ENCODE measurements at places on chromosomes 11 and 22.
A peak's percentile ranks its signal among the peaks of the same experiment; 100 is the strongest.

- DNase-seq, result no peak
These were observed 5.6 kb downstream of the CSTPP1 start for GRCh38 chr11:46942172-46942571.

DNA sequence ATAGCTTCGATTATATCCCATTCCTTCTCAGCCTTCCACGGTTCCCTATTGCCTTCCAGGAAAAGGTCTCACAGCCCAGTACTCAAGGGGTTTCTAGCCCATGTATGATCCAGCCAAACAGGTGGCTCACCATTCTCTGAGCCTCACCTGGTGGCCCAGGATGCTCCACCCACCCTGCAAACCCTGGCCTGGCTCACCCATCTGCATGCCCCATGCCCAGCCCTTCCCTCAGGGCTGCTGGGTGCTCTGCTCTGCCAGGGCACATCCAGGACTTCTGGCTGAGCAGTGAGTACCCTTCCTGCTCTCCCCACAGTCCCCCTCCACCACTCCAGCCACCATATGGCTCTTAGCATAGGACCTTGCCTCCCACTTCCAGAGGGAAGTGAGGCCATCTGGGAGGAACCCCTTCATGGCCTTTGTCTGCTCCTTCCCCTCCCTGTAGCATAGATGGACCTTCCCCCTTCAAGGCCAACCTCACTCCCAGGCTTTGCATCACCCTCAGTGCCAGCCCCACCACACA lies 5.8 kb upstream of the RCOR2 start:
- DNase-seq, result no peak

GRCh38 chr11:126468102-126468521 lies 112.6 kb downstream of the ST3GAL4 start:
- DNase-seq, result no peak

- no peak for DNase-seq
These were observed 7.3 kb upstream of the PAX6 start for GRCh38 chr11:31818425-31818755.

DNA sequence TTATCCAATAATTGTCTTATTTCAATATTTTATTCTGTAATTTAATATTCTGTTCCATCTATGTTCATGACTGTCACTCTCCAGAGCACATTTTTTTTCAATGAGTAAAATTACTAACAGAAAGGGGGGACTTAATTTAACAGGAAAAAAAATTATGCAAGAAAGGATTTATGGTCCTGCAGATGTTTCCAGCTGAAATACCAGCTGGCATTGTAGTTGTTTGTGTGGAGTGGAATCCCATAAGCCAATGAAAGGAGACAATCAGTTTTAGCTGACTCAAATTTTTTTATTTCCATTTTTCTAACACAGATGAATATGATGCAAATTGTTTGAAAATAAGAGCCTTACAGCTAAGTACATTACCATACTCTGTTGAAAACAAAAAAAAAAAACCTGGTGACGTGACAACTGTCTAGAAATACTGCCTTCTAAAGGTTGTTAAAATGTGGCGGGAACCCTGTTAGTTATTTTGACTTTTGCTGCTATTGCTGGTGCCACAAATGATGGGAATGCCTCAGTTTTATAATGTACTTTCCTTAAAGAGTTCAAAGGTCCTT lies 389.1 kb downstream of the ETS1 start:
- no peak for DNase-seq

- DNase-seq, result peak; percentile 92
These were observed at the start of gene SIPA1 for GRCh38 chr11:65637794-65638419. TSS of gene SIPA1 (plus strand) at chr11:65638101. CDS start at chr11:65640922, 2,821 bp downstream.

- no peak for DNase-seq
These were observed 767.5 kb downstream of the NTM start for GRCh38 chr11:132137981-132138313.

GRCh38 chr11:132037956-132038355 lies 667.5 kb downstream of the NTM start:
- DNase-seq, result no peak

GRCh38 chr11:102061276-102061675 lies 14.0 kb downstream of the CFAP300 start:
- DNase-seq, result no peak

GRCh38 chr11:46391578-46392420 lies at the start of gene CHRM4:
TSS of gene CHRM4 (minus strand) at chr11:46391776. CDS start at chr11:46386557, 5,219 bp downstream.
- peak; percentile 86 for DNase-seq

GRCh38 chr11:61911128-61911700 lies 6.2 kb downstream of the RAB3IL1 start:
- no peak for DNase-seq

DNA sequence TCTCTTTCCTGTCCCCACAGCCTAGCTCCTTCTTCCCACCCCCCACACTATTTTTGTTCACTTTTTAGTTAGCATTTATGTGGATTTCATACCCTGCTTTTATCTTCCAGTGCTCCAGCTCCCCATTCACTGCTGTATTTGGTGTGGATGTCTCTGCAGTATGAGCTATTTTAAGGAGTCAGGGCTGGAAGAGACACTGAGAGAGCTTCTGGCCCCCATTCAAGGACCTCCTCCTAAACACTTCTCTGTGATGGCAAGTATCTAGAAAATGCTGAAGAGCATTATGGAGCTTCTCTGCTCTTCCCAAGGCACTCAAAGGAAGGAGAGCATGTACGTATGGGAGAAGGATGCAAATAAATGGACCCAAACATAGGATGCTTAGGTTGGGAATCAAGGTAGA lies 79.5 kb downstream of the RAB30 start:
- DNase-seq, result no peak

DNA sequence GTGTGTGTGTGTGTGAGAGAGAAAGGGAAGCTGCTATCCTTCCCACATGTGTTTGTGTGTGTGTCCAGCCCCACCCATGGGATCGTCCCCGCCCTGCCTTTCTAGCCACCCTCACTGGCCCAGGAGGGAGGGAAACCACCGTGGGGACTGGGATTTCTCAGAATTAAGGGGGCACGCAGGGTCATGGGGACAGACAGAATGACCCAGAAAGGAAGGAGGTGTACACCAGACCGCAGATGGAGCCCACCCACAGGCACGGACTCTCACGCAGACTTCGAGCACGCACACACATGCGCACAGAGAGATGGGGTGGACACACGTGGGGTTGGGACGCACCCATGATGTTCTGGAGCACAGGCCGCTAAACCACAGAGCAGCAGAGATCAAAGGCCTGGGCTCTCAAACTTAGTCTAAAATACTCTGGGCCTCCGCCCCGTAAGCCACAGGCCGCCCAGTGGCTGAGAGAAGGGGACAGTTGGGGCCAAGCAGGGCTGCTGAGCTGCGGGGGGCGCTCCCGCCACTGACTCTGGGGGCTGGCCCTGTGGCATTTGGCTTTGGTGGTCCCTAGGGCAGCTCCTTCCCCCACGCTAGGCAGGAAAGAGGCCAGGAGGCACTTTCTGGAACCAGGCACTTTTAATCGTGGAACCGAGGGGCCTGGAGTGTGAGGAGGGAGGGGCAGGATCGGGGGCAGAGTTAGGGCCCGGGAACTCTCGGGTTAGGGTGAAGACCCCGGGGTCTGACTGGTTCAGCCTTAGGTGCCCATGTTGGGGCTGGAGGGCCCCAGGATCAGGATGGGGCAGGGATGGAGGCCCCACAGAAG lies 1.5 kb downstream of the IFITM5 start:
- no peak for DNase-seq

- DNase-seq, result no peak
These were observed 11.6 kb upstream of the LRRC32 start for GRCh38 chr11:76682106-76682505.

- no peak for DNase-seq
These were observed 146.3 kb upstream of the B3GAT1 start for GRCh38 chr11:134558258-134558835.

- no peak for DNase-seq
These were observed 550.3 kb downstream of the CNTN5 start for GRCh38 chr11:99571094-99571493.

DNA sequence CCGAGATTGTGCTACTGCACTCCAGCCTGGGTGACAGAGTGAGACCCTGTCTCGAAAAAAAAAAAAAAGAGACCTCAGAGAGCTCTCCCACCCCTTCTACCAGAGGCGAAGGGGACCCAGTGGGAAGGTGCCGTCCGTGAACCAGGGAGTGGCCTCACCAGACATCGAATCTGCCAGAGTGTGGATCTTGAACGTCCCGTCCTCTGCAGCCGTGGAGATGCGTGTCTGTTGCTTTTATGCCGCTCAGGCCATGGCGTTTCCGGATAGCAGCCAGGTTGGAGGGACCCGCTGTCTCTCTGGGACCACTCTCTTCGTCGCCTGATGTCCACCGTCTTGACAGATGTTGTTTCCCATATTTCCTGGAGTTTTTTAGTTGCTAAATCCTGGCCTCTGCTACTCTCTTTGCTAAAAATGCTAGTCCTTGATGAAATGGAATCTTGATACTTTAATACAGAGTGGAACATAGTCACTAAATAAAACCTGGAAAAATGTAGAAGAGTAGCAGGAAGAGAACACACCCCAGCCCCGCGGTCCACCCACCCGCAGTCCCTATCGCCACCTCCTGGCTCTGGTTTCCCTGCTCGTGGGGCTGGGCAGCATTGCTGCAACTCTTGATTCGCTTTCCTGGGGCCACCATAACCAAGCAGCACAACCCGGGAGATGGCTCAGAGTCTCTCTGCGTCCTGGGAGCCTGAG lies 12.0 kb upstream of the MUC6 start:
- peak; percentile 47 for DNase-seq

DNA sequence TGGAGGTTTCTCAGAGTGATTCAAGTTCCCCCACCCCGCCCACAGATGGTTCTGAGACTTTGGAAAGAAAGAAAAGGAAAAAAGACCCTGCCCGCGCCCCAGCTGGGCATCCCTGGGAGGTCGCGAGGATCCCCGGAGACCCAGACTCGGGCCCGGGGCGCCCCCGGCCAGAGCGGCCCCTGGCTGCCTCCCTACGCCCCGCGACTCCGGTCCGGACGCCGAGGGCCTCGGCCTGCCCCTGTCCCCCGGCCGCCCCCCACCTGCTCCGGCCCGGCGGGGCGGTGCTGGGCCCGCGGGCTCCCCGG lies 2.3 kb upstream of the AIFM3 start:
- DNase-seq, result no peak

- DNase-seq, result no peak
These were observed 148.2 kb upstream of the BDNF start for GRCh38 chr11:27848423-27848822.

DNA sequence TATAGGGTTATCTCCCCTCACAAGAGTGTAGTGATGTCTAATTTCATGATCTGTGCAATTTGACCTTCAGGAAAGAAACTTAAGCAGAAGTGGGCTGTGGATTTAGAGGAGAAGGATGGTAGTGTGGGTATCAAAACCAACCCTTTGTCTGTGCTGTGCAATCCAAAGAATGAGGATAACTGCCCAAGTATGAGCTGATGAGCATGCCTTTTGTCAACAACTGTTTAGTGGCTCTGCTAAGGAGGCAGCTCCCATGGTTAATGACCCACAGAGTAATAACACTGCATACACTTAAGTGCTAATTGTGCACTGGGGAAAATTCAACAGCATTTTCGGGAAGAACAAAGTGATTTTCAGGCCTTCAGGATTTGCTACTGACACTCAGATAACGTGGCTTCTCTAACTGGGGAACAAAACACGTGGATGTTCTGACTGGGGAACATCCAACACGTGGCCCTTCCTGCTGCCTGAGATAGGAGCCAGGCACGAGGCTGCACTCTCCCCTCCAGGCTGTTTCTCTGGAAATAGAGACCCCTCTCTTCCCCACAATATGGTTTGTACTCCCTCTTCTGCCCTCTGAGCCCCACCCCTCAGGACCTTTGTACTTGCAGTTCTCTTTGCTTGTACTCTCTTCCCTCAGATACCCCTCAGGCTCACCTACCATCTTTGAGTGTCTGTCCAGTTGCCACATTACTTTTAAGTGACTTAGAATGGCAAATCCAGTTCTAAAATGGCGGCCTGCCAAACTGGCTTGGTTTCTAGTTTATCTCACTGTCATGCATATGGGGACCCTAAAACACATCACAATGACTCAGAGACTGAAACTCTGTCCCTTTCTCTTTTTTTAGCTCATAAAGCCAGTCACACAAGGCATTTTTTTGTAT lies 234.9 kb upstream of the POU2AF2 start:
- no peak for DNase-seq

DNA sequence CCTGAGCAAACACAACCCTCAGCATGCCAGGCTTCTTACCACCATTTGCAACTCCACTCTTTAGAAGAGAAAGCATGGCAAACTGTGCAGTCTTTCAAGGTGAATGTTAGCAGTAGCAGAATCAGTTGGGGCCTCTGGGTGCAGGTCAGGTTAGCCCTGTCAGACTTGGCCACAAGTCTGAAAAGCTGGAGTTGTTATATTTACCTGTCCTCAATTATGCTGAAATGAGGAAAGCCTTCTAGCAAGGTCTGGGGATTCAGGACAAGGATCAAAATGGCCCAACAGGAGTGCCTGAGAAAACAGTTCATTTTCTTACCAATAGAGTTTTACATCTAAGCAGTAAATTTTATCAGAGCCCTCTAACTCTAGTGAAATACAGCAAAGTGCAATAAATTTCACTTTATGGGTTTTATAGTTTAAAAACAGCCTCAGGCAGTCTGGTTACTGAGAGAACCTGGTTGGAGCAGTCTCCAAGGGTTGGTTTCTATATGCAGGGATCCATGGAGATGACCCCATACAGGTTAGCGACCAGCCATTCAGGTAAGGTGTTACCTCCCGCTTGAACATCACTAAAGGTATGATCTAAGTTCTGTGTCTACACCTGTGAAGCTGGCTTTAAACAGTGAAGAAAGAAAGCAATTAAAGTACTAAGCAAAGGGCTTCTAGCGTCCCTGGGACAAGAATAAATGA lies 212.5 kb upstream of the MPPED2 start:
- no peak for DNase-seq

DNA sequence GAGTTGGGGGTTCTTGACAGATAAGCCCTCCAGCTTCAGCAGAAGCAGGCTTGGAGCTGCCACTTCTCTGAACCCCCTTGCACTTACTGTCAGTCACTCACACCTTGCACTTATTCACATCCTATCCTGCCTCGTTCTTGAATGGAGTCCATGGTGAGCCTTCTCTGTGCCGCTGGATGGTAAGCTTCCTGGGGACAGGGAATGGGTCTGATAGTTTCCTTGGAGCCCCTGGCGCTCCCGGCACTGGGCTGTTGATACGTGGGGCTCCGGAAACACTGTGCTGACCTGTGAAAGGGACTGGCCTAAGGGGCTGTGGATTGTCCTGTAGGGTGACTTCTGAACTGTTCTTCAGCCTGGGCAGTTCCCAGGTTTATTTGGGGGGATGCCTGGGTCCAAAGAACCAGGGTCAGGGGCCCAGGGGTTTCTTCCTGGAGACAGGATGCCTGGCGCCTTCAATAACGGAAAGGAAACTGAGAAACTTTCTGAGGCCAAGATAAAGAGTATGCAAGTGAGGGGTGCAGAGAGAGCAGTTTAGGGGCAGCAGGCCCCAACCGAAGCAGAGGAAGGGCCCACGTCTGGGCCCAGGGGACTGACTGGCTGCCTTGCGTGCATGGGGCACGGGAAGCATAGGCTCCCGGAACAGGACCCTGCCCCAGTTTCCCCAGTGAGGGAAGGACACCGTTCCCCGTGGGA lies 709 bp upstream of the ST3GAL4 start:
- no peak for DNase-seq

Measured in WERI-Rb-1 (cell line).